ENCODE measurements at places on chromosomes 7 and 10. TPM values are rescaled to one million over a fixed set of nuclear protein-coding genes. Genes with fewer than 3 reads are reported as not detected.
A peak's percentile ranks its signal among the peaks of the same experiment; 100 is the strongest.

C10orf90 gene
- 1.2 TPM for total RNA-seq

WASL gene
- 26.1 TPM for total RNA-seq

TAF3 gene
- total RNA-seq, result 3.2 TPM

ORAI2 gene
- 5.2 TPM for total RNA-seq

GRCh38 chr10:27743877-27744801 lies 1.5 kb downstream of the MKX start:
- DNase-seq, result no peak

DNA sequence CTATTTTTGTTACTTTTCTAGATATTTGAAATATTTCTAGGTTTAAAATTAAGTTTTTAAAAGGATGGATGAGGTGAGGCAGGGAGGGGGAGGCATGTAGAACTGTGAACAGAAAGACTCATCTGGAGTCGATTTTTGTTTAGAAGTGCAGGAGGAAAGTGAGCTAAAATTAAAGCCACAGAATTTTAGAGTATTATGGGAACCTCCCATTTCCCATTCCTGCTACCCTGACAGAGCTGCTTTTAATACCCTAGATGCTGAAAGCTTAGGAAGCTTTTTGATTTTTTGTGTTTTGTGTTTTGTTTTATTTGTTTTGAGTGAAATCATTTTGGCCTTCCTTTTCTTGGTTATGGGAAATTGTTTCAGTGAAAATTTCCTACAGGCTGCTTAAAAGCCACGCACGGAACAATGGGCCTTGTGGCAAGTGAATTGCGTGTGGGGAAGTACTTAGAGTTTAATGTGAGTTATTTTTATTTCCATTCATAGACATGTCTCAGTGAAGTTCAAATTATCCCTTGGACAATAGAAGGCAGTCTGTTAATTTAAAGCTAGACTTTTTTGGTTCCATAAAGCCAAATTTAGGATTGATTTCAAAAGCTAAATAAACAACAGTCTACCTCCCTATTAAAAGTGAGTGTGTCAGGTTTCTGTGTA lies 102.0 kb upstream of the HDAC9 start:
- DNase-seq, result peak; percentile 13

DNA sequence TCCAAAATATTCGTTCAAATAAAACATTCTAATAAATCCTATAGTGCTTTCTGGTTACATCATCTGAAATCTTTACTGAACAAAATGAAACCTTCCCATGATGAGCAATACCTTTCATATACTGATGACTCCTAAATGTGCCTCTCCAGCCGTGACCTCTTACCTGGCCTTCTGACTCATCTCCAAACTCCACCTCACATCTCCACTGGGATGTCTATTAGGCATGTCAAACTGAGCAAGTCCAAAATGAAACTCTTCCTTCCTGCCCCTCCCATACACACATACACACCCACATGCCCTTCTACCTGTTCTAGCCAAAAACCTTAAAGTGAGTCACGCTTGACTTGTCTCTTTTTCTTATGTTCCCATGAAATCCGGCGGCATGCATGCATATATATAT lies 22.9 kb downstream of the GSAP start:
- no peak for DNase-seq

DNA sequence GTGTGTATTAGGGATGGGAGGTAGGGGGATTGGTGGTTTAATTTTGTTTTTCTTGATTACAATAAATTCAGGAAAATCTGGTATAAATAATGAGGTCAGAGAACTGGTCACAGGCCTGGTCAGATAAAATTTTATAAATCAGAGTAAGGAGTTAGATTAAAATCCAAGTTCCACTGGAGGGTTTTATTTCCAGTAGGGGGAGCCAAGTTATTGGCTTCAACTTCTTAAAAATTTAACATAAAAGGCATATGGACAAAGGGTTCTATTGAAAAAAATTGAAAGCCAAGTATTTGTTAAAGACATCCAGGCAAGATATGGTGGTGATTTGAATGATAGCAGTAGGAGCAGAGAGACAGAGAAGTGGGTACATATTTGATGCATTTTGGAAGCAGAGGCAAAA lies 763.3 kb downstream of the SORCS1 start:
- no peak for DNase-seq

- DNase-seq, result no peak
Observed at GRCh38 chr10:30051220-30051619, 8.2 kb downstream of the JCAD start.

GRCh38 chr10:17169803-17170202 lies 31.7 kb downstream of the TRDMT1 start:
- no peak for DNase-seq

DNA sequence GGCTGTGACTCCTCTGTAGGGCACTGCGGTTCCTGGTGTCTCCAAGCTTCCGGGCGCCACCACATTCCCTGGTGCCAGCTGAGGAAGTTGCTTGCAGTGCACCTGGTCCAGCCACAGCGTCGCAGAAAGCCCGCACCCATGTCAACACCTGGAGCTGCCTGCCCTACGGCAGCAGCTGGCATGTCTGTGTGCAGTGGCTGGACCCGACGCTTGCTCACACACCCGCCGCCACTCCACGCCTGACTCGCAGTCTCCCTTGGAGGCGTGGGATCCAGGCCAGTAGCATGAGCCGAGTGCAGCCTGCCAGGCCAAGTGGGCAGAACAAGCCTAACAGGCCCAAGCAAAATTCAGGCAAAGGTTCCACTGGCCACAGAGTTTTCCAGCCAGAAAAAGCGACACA lies 118.1 kb upstream of the PHF14 start:
- no peak for DNase-seq

DNA sequence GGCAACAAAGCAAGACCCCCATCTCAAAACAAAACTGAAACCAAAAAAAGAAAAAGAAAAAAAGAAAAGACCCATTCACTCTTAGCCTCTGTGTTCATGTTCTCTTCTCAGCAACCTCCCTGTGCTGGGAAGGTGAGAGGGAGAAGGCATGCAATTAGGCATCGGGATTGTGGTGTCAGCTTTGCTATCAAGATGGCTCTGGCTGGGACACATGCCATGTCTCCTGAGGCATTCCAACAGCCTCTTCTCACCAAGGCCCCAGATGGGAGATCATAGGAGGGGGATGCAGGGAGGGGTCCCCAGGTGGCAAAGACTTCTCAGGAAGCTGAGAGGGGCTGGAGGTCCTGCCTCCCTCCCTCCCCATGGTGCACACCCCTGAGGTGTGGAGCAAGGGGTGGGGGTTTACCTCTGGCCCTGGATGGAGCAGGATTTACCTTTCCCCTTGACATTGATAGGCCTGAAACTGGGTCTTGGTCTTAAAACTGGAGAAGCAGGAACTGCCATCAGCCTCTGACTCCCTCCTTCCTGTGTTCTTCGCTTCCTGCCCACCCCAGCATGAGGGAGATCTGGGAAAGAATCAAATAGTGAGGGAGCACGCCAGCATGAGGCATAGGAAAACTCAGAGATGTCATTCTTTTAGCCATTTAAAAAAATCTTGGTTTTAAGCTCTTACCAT lies 96.2 kb upstream of the DUSP5 start:
- DNase-seq, result no peak

DNA sequence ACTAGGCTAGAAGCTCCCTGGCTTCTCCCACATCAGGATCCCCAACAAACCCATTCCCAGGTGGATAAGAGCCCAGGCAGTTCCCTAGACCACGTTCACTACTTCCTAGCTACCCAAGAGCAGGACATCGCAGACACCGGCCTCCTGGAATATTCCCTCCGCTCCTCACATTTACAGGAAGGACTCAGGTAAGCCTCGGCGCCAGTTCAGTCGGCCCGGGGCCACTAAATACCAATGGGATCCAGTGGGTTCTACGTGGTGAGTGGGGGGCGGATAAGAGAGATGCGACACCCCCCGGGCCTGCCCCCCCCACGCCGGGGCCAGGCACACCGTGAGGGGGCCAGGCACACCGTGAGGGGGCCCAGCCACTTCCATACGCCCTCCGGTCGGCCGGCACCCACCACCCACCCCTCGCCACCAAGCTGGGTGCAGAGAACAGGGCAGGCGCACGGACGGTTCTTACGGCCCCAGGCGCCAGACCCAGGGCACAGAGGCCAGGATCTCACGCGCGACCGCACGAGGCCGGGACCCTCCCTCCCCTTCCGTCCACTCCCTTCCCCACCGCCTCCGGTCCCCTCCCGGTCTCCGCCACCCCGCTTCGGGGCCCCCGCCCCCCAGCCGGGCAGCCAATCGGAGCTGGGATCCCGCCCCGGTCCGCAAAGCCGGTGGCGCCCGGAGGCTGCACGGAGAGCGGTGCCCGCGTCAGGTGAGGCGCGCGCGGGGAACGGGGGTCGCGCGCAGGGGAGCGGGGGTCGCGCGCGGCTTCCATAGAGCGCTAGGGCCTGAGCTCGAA lies at the start of gene BLVRA:
Gene BLVRA (plus strand): TSS at position 652 of the 793 bp plus-strand sequence. CDS start 12,479 bp downstream, outside the sequence.
- no peak for DNase-seq

GRCh38 chr10:121804460-121804859 lies 123.4 kb downstream of the ATE1 start:
- peak; percentile 76 for DNase-seq

GRCh38 chr7:97731736-97732564 lies at the start of gene TAC1:
Gene TAC1 (plus strand): TSS chr7:97732086. CDS start chr7:97732613, 527 bp downstream.
- no peak for DNase-seq

GRCh38 chr10:33139181-33139646 lies 181.2 kb upstream of the ITGB1 start:
- no peak for DNase-seq

All from skin of body (tissue), 3 donors.